ENCODE measurements at places on chromosomes 7 and 10. TPM values are rescaled to one million over a fixed set of nuclear protein-coding genes. Genes with fewer than 3 reads are reported as not detected.

GRCh38 chr7:132557489-132558044 lies 18.7 kb downstream of the PLXNA4 start:
- no peak for DNase-seq
- H3K27ac ChIP-seq = peak overlapping the region; percentile 70
- H3K4me3 ChIP-seq = peak overlapping the region; percentile 55
- peaks cover 8% of the 10 kb centered on the region for H3K36me3 ChIP-seq

DNA sequence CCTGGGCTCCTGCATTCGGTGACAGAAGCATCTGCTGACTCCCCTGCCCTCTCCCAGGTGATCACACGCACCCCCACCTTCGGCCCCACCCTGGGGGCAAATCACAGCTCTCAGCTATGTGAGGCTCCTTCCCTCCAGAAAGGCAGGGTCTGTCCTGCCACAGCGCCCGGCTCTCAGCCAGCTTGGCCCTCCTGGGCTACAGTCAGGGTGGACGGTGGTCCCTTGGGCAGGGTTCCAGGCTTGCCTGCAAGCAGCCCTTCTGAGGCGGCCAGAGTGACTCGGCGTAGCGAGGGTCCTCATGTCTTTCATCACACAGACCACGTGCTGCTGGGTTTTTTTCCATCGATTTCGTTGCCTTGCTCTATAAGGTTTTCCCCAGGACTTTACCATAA lies 53.6 kb upstream of the EBF3 start:
- H3K36me3 ChIP-seq = no peaks in the 10 kb centered on the region
- H3K27me3 ChIP-seq = peaks cover 7% of the 10 kb centered on the region
- no peak overlapping the region for H3K4me3 ChIP-seq
- no peak for DNase-seq

- H3K27ac ChIP-seq = no peak overlapping the region
- H3K36me3 ChIP-seq = no peaks in the 10 kb centered on the region
- H3K4me3 ChIP-seq = no peak overlapping the region
- no peak for DNase-seq
These were observed 266.9 kb downstream of the TNS3 start for GRCh38 chr7:47314728-47315607.

GRCh38 chr7:36232971-36233550 lies 80.0 kb downstream of the EEPD1 start:
- no peaks in the 10 kb centered on the region for H3K4me1 ChIP-seq
- no peaks in the 10 kb centered on the region for H3K27me3 ChIP-seq
- no peak overlapping the region for H3K4me3 ChIP-seq
- no peak for DNase-seq

- no peak overlapping the region for H3K4me3 ChIP-seq
- DNase-seq = no peak
- H3K27ac ChIP-seq = no peak overlapping the region
- H3K27me3 ChIP-seq = no peaks in the 10 kb centered on the region
- H3K4me1 ChIP-seq = peaks cover 12% of the 10 kb centered on the region
- H3K36me3 ChIP-seq = peaks cover 7% of the 10 kb centered on the region
These were observed 22.1 kb downstream of the ARL5B start for GRCh38 chr10:18681366-18681765.

DNA sequence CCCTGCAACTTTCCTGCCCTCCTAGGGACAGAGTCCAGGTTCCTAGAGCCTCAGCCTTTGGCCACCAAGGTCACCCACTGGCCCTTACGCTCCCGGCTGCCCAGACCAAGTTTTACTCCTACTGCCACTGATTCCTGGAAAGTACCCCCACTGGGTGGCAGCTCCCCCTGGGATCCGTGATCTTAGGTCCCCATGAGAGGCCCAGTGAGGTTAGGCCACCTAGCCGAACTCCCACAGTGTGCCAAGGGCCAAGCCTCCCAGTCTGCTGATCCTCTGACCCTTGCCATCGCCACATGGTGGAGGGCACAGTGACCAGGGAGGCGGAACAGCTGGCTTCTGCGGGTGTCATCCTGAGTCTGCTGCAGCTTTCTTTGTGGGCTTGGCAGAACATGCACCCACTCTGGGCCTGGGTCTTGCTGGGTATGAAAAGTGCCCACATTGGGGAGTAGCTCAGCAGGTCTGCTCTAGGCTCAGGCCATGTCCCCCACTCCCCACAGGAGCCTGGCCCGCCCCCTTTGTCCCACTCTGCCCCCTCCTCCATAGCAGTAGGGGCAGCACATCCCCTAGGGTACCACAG lies 40.5 kb upstream of the PPIF start:
- peaks cover 2% of the 10 kb centered on the region for H3K4me1 ChIP-seq
- H3K27me3 ChIP-seq = no peaks in the 10 kb centered on the region
- no peak overlapping the region for H3K27ac ChIP-seq
- peaks cover 12% of the 10 kb centered on the region for H3K36me3 ChIP-seq
- H3K4me3 ChIP-seq = no peak overlapping the region

DNA sequence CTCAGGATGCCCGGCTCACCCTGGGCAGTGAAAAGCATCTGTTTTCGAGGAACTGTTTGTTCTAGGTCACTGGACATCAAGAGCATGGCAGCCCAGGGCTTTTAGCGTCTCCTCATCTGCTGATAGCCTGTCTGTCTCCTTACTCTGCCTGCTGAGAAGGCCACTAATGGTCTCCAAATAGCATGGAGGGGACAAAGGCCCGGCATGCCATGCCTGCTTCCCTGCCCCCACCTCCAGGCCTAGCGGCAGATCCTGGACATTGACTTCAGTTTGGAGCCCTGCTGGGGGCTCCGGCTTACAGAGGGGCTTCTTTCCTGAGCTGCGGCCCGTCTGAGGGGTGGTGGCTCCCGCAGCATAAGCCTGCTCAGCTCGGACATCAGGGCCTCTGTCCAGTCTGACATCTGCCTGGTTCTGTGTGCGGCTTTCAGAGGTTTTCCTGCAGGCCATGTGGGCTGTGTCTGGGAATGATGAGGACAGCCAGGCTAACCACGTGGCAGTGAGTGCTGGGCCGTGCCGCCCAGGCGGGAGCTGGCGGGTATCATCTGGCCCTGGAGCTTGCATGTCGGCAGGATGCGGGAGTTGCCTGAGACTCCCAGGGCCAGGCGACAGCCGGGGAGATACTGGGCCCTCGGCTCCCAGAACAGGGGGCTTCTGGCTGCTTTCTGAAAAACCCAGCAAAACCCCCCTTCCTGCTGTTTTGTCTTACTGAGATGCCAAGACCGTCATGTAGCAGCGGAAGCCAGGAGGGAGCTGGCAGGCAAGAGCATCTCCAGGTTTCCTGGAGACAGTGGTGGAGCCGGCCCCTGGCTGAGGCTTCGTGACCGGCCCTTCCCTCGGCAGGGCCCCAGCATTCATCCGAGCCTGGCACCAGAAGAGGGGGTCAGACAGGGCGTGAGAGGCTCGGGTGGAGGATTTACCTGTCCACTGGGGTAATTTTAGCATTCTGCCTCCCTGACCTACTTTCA lies 9.2 kb downstream of the PFKFB3 start:
- DNase-seq = no peak
- H3K36me3 ChIP-seq = peaks cover 14% of the 10 kb centered on the region
- H3K4me3 ChIP-seq = no peak overlapping the region
- no peaks in the 10 kb centered on the region for H3K27me3 ChIP-seq
- no peak overlapping the region for H3K27ac ChIP-seq
- peaks cover 5% of the 10 kb centered on the region for H3K4me1 ChIP-seq

- H3K36me3 ChIP-seq = no peaks in the 10 kb centered on the region
- DNase-seq = no peak
- peaks cover 5% of the 10 kb centered on the region for H3K27me3 ChIP-seq
- H3K27ac ChIP-seq = no peak overlapping the region
These were observed 320.4 kb downstream of the RNLS start for GRCh38 chr10:88262591-88263234.

DNA sequence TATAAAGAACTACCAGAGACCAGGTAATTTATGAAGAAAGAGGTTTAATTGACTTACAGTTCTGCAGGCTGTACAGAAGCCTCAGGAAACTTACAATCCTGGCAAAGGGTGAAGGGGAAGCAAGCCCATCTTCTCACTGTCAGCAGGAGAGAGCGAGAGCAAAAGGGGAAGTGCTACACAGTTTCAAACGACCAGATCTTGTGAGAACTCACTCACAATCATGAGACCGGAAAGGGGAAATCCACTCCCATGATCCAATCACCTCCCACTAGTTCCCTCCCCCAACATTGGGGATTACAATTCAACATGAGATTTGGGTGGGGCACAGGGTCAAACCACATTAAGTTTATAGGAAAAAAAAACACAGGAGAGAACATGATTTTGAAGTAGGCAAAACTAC lies 222.1 kb upstream of the SHH start:
- no peak overlapping the region for H3K27ac ChIP-seq
- H3K4me3 ChIP-seq = no peak overlapping the region
- H3K36me3 ChIP-seq = no peaks in the 10 kb centered on the region
- H3K27me3 ChIP-seq = no peaks in the 10 kb centered on the region
- H3K4me1 ChIP-seq = no peaks in the 10 kb centered on the region

DNA sequence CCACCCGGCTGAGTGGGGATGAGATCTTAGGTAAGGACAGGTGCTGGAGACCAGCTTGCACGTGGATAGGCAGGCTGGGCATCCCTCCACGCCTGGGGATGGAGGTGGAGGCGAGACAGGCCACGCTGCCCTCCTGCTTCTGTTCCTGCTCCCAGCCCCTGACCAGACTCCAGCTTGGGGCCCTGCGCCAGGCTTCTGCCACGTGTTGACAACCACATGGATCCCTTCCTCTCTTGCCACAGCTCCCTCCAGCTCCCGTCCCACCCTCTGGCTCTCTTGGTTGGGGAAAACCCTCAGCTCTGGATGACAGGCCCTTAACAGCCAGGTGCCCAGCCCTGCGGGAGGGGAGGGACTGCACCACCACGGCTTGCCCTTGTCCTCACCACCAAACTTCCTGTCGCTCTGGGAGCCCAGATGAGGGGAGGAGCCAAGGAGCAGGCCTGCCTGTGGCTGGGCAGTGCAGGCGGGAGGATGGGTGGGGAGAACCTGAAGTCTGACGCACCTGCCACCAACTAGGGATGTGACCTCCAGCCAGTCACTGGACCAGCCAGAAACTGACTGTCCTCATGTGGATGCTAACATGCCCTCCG lies 36.0 kb downstream of the KCNH2 start:
- no peaks in the 10 kb centered on the region for H3K36me3 ChIP-seq
- no peak overlapping the region for H3K27ac ChIP-seq
- H3K4me1 ChIP-seq = peaks cover 17% of the 10 kb centered on the region

DNA sequence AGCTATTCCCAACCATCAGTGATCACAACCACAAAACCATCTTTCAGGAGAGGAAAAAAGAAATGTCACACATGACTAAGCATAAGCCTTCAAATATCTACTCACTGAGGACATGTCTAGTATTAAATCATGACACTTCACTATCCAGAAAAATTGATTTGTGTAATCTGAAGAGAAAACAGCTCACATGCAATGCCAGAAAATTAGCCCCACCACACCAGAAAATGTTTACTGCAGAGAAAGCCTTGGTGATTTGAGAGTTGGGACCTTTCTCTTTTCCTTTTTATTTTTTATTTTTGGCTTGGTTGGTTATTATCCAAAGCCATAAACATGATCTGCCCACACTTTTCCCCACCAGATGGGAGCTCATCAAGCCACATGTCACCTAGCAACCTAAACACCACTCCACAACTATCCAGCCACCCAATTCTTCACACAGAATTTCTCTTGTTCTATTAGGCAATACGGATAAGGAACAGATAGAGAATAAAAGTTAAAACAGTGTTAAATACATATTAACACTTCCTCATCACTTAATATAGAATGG lies 3.1 kb downstream of the PARD3 start:
- no peak overlapping the region for H3K4me3 ChIP-seq
- peaks cover 5% of the 10 kb centered on the region for H3K4me1 ChIP-seq
- no peak for DNase-seq
- H3K27me3 ChIP-seq = peaks cover 18% of the 10 kb centered on the region
- H3K27ac ChIP-seq = no peak overlapping the region

- H3K4me3 ChIP-seq = no peak overlapping the region
- no peaks in the 10 kb centered on the region for H3K36me3 ChIP-seq
- H3K4me1 ChIP-seq = no peaks in the 10 kb centered on the region
- no peaks in the 10 kb centered on the region for H3K27me3 ChIP-seq
- no peak for DNase-seq
- no peak overlapping the region for H3K27ac ChIP-seq
These were observed 176.2 kb downstream of the GALNT17 start for GRCh38 chr7:71308096-71308495.

- peaks cover 28% of the 10 kb centered on the region for H3K4me1 ChIP-seq
- no peak overlapping the region for H3K4me3 ChIP-seq
- H3K36me3 ChIP-seq = no peaks in the 10 kb centered on the region
- no peak for DNase-seq
These were observed 23.3 kb upstream of the GPR22 start for GRCh38 chr7:107446531-107446930.

DNA sequence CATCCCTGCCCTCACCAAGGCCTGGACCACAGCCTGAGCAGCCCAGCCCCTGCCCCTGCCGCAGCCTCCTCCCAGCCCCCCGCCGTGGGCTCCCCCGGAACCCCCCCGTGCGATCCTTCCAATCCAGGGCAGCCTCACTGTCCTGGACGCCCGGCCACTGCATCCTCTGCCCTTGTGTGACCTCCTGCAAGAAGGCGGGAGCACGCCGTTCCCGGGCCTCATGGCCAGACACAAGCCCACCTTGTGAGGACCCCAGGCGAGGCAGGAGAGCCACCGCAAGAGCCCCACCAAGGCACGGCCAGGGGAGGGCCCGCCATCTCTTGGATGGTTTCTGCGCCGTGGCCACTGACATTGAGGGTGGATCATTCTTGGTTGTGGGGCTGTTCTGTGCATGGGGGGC lies 7.8 kb upstream of the LFNG start:
- H3K4me3 ChIP-seq = peak overlapping the region; percentile 75
- peak overlapping the region; percentile 96 for H3K27ac ChIP-seq
- no peaks in the 10 kb centered on the region for H3K36me3 ChIP-seq

DNA sequence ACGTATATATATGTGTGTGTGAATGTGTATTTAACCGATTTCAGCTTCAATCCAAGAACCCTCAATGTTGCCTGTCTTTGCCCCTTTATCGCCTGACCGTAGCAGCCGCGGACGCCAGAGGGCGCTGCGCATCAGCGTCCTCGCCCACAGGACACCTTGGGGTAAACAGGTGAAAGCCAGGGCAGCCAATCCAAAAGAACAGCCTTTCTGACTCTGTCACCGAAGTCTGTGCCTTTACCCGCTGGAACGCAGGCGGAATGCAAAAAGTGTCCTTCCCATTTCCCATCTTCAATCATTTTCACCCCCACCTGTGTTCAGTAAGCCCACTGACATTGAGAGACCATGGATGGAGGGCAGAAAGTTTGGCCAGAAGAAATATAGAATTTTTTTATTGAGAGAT lies 3.6 kb downstream of the NXPH1 start:
- no peak for DNase-seq
- H3K4me3 ChIP-seq = no peak overlapping the region
- peaks cover 8% of the 10 kb centered on the region for H3K4me1 ChIP-seq

The TSPAN15 gene
- polyA plus RNA-seq = not detected

The BICC1 gene
- polyA plus RNA-seq = not detected

The SPDYE8 gene
- not detected for polyA plus RNA-seq

The LEP gene
- polyA plus RNA-seq = not detected

The AMZ1 gene
- not detected for polyA plus RNA-seq

The KCNMA1 gene
- polyA plus RNA-seq = not detected

The DEPP1 gene
- polyA plus RNA-seq = not detected

The SLC39A12 gene
- not detected for polyA plus RNA-seq

The IQUB gene
- not detected for polyA plus RNA-seq
